Stimulated activated CD4-positive, alpha-beta T cell treated with anti-CD3 and anti-CD28 coated beads, Interleukin-1b, Interleukin-23, amount 100 ng/mL, for 1 hour (primary cell): ENCODE measurements at places on chromosomes 4 and X.

DNA sequence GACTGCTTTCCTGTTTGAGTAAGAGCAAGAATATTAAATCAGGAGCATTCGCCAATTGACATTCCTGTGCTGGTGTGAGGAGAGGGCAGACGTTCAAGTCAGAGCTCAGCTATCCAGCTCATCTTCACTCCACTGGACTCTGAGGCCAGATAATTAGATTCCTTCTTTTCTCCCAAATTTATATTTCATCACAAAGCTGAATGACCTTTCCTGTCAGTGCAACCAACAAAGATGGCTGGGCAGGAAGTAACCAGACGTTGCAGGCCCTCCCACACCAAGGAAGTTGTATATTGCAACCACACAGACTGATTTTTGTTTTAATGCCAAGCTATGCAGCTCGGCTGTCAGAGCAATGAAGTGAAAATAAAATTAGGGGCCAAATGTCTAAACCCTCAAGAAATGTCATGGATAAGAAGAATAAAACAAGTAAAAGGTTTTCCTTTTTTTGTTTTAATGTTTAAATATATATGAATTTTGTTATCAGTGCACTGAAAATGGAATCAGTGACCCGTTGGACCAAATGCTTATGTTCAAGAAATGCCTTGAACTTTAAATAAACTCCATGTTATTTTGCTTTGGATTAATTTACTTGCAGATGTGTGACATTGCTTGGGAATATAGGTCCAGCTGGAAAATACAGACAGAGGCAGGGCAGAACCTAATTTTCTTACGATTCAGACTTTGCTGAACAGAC is 578.9 kb upstream of the FAT1 start:
- DNase-seq: no peak

- no peak for DNase-seq
These were observed 203.0 kb upstream of the GPR101 start for GRCh38 chrX:137236837-137237236.

GRCh38 chrX:153669901-153670731 is 3.5 kb downstream of the PNCK start:
- DNase-seq: no peak

- DNase-seq: no peak
These were observed 23.2 kb upstream of the ZCCHC13 start for GRCh38 chrX:74280759-74281158.

GRCh38 chr4:2792711-2793585 is at the start of gene SH3BP2:
Gene SH3BP2, plus strand, starts transcription at chr4:2793085. Its CDS starts 27,533 bp downstream, at chr4:2820618.
- peak; percentile 55 for DNase-seq

GRCh38 chr4:8181844-8182243 is 17.2 kb upstream of the SH3TC1 start:
- no peak for DNase-seq

GRCh38 chr4:176642472-176642871 is 150.2 kb downstream of the VEGFC start:
- no peak for DNase-seq

- DNase-seq: no peak
These were observed 5.2 kb upstream of the ACTRT1 start for GRCh38 chrX:128057421-128057820.
